ENCODE measurements at places on chromosomes 6 and 20.

- no peak for DNase-seq
Observed at GRCh38 chr20:24955045-24955444, 6.0 kb downstream of the CST7 start.

DNA sequence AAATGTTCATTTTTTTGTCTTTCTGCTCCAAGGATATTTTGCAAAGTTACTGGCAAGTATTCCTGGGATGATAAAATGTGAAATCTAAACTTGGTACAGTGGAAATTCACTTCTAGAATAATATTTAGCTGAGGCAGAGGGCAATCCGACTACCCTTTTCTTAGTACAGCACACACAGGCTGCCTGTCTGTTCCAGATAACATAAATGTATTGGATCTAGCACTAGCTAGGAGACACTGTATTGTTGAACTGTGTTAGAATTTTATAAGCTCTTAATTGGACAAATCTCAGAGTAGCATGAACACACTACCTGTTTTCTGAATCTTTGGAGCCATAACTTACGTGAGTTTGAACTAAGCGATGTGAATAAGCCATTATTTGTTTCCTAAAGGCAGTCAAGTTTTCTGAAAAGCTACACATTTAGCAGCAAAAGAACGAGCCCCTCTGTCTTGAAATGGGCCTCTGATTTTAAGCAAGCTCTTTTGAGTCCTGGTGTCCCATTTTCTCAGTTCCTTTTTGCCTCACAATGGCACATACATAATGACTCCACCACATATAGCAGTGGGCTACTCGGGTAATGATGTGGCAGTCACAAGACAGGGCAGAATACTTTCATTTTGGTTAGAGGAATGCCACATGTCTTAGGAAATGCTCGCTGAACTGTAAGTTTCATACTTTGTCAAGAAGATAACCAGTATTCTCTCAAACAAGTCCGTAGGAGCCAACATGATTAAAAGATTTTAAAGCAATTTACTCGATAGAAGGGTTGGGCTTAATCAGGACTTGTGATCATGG is 116.5 kb upstream of the ESR1 start:
- no peak for DNase-seq

DNA sequence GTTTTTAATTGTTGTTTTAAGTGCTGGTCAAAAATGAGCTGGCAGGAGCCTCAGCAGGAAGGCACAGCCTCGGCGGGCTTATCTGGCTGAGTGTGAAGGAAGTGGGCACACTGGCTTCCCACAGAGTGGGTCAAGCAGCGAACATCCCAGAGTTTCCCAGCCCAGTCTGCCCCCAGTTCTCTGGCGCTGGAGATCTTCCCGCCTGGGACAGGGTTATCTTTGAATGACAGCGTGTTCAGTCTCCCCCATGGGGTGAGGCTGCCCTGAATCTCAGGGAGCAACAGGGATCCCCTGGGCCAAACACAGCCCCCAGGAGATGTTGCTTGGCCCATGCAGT is 122.2 kb upstream of the PTPN1 start:
- no peak for DNase-seq

DNA sequence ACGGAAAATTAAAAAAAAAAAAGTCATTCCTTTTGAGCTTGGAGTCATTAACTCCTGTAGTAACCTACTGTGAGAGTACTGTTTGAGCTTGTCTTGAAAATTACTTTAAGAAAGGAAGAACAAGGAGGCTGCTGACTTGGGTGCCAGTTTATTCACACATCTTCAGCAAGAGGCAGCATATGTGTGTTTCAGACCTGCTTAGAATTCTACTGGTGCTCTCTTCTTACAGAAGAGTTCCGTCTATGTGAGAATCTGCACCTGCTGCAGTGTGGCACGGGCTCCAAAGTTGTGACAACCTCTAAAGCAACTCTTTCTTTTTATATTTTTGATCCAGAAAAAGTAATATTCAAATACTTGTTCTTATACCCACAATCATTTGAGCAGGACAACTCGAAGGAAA is 117.4 kb upstream of the SOX4 start:
- DNase-seq, result no peak

- DNase-seq, result no peak
Observed at GRCh38 chr6:90444160-90444714, 142.6 kb downstream of the MAP3K7 start.

GRCh38 chr6:45728674-45729073 is 287.0 kb downstream of the CLIC5 start:
- no peak for DNase-seq

GRCh38 chr6:120363429-120363828 is 970.9 kb downstream of the TBC1D32 start:
- DNase-seq, result no peak
